ENCODE measurements at places on chromosomes 13 and 19.
A peak's percentile ranks its signal among the peaks of the same experiment; 100 is the strongest.

GRCh38 chr19:4831304-4831978, at the start of gene TICAM1:
TSS of gene TICAM1 (minus strand) at chr19:4831712. CDS start at chr19:4818377, 13,335 bp downstream.
- peak; percentile 78 for DNase-seq

DNA sequence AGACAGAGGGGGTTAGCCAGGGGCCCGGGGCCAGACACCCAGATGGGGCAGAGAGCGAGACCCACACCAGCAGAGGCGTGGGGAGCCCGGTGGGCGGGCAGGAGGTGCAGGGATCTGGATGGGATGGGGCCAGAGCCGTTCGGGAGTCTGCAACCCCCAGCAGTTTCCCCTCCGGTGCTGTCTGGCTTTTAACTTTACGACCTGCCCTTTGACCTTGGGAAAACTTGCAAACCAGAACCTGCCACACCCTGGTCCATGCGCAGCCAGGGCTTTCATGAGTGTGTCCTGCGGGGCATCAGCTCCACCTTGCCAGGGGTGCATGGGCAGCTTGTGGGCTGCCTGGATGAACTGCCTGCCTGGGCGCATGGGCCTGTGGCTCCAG, 9.8 kb downstream of the JOSD2 start:
- no peak for DNase-seq

- no peak for DNase-seq
Measured at GRCh38 chr13:95098916-95099315, 202.3 kb downstream of the ABCC4 start.

- no peak for DNase-seq
Measured at GRCh38 chr19:54201172-54201701, 579 bp downstream of the RPS9 start.

GRCh38 chr19:48393559-48394330, at the start of gene GRIN2D:
TSS of gene GRIN2D (plus strand) at chr19:48393668. CDS start at chr19:48398393, 4,725 bp downstream.
- peak; percentile 35 for DNase-seq

GRCh38 chr19:55276720-55277430, 3.0 kb downstream of the HSPBP1 start:
- DNase-seq = no peak

GRCh38 chr19:7706188-7706954, 4.4 kb upstream of the FCER2 start:
- DNase-seq = peak; percentile 18

DNA sequence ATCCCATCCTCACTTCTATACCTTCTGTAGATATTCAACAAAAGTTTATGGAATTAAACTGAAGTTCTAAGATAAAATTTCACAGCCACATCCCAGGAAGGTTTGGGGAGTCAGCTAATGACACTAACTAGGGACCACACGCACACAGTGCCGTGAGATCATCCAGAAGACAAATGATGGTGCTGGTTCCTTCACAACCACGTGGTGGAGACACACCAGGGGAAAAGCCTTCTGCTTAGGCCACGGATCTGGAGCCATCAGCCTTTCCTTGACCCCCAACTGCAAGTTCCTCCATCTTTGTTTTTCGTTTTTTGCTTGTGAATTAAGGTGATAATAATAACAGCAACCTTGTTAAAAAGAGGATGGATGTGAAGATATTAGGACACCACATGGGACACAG, 241.6 kb upstream of the MAB21L1 start:
- DNase-seq = no peak

DNA sequence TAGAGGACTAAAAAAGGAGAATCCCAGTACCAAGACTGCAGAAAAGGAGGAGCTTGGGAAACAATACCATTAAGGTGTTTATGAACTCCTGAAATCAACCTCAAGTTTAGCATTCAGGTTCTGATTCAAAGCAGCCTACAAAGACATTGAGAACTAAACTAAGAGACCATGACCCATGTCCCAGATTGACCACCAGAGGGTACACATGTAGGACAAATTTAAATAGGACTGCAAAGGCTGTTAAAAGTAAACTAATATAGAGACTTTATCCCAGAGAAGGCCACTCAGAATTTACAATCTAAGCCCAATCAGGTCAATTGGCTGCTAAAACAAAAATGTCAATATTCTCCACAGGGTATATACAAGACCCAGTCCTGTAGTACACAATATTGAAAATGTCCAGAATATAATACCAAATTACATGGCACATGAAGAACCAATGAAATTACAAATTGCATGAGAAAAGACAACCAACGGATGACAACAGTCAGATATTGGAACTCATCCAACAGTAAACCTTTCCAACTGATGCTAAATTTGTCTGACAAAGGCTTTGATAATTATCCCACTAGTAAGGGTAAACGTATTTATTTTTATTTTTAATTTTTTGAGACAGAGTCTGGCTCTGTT, 682.4 kb downstream of the UQCRFS1 start:
- no peak for DNase-seq

- DNase-seq = no peak
Measured at GRCh38 chr13:30971575-30971974, 39.1 kb downstream of the TEX26 start.

GRCh38 chr13:75416327-75417011, 65.5 kb downstream of the TBC1D4 start:
- DNase-seq = no peak

GRCh38 chr19:45469945-45470761, 2.4 kb downstream of the FOSB start:
- DNase-seq = peak; percentile 60

- no peak for DNase-seq
Measured at GRCh38 chr13:24505256-24505655, 7.3 kb downstream of the PARP4 start.

DNA sequence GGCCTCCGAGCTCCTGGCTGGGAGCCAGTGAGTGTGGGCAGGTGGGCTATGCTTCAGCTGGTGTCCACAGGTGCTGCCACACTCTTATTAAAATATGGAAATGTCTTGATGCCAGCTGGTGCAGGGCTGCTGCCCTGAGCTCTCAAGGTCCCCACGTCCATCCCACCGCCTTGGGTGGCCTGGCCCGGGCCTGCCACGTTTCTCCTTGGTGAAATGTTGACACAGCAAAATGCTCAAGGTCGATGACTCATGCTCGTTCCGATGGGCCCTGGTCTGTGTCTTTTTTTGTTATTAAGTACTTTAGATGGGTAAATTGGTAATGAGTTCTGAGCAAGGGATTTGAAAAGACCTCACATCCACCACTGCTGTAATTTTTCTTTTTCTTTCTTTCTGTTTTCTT, 524.7 kb downstream of the MYO16 start:
- no peak for DNase-seq

- DNase-seq = no peak
Measured at GRCh38 chr19:13718733-13719132, 45.6 kb upstream of the MRI1 start.

- no peak for DNase-seq
Measured at GRCh38 chr19:17762505-17763229, 11.4 kb downstream of the FCHO1 start.

Data from activated B cell treated with CpG ODN at 0.5 μM for 24 hours (primary cell).